Fibroblast of skin of scalp (primary cell): ENCODE measurements at places on chromosomes 5 and 9.

DNA sequence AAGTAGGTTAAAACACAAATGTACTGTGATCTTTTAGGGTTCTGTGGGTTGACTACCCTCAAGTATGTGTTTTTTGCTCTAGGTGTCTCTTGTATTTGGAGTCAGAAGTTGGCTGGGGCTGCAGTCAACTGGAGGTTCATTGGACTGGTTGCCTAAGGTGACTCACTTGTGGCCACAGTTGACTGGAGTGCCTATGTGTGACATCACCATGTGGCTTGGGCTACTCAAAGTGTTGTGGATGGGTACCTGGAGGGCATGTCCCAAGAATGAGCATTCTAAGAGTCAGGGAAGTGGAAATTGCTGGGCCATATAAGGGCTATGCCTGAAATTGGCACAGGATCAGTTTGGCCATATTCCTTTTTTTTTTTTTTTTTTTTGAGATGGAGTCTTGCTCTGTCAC, 27.4 kb downstream of the SNX30 start:
- DNase-seq, result no peak

GRCh38 chr9:120532891-120533290, 47.1 kb downstream of the CDK5RAP2 start:
- no peak for DNase-seq

DNA sequence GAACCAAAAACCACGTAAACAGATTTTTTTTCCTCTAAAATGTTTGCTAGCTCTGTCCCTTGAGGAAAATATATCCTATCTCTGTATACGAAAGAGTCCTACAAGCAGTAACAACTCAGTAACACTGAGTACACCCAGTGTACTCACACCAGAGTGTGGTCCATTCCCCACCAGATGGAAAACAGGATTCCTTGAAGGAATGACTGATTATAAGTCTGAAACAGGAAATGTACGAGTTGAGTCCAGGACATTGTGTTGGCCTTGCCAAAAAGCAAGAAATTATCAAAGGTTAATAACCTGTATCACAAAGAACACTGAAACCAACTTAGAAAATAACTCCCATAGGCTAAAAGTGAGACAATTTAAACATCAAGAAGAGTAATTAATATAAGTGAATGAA, 20.4 kb downstream of the GOLPH3 start:
- DNase-seq, result no peak

GRCh38 chr5:141780240-141780951, 97.8 kb downstream of the PCDH1 start:
- DNase-seq, result no peak

DNA sequence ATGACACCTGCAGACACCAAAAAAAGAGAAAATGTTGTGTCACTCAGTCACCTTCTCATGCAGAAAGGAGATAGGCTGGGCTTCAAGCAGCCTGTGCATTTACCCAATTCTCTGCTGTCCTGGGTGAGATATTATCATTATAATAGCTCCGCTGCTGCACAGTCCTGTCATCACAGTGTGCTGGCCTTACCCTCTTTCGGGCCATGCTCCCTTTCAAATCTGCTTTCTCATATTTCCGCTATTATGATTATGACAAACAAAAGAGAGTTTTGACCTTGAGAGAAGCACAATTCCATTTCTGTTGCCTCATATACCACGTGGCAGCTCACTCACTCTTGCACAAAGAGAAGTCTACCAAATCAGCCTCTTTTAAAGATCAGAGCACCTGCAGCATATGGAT, 1350.1 kb upstream of the ACO1 start:
- DNase-seq, result no peak

GRCh38 chr9:70746760-70747159, 332.3 kb upstream of the KLF9 start:
- DNase-seq, result peak; percentile 11

DNA sequence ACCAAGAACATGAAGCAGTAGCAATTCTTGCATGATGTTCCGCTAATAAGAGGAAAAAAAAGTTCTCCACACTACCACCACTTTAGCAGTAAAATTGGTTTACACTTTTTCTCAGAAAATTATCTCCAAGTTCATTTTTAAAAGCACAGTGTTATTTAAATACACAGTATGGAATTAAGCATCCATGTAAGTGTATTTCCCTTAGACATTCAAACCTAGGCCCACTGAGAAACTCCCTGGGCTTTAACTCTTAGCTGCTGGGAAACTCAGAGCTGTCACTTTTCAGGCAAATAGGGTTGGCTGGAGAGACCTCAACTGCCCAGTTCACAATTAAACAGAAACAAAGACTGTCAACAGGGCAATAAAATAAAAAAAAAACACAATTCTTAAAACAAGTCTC, 2.7 kb downstream of the GNAQ start:
- no peak for DNase-seq

- DNase-seq, result peak; percentile 49
Observed at GRCh38 chr5:176658817-176659511, 11.7 kb downstream of the TSPAN17 start.

GRCh38 chr5:44278469-44278868, 110.8 kb downstream of the FGF10 start:
- DNase-seq, result peak; percentile 0

DNA sequence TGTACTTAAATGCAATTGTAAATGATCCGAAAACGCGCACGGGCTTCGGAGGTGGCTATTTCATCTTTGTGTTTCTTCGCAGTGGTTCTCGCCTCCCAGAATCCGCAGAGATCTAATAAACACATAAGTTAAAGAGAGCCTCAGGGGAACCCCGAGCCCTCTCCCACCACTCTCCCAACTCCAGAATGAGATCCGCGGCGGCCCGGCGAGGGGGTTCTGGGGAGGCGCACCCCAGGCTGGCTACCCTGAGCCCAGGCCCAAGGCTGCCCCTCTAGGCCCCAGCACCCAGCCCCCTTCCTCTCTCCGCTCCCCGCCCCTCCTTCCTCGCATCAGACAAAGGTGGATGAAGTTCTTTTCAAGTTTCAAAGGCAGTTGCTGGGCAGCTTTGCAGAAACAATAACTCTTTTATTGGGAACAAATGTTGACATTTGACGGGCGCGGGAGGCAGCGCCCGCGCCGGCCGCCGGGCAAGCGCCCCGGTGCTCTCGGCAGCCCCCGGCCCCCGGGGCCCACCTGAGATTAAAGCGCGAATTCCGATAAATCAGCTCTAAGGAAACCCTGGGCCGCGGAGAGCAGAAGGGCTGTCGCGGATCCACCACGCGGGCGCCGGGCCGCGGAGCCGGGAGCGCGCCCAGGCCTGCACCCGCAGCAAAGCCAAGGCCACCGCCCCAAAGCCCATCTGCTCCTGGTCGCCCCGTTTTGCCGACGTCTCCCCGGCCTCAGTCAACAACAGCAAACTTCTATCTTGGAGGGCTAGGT, 8.4 kb downstream of the IRX2 start:
- no peak for DNase-seq

GRCh38 chr5:131413605-131414559, 150.0 kb downstream of the CDC42SE2 start:
- peak; percentile 69 for DNase-seq

GRCh38 chr9:1882711-1883403, 132.3 kb upstream of the SMARCA2 start:
- no peak for DNase-seq

DNA sequence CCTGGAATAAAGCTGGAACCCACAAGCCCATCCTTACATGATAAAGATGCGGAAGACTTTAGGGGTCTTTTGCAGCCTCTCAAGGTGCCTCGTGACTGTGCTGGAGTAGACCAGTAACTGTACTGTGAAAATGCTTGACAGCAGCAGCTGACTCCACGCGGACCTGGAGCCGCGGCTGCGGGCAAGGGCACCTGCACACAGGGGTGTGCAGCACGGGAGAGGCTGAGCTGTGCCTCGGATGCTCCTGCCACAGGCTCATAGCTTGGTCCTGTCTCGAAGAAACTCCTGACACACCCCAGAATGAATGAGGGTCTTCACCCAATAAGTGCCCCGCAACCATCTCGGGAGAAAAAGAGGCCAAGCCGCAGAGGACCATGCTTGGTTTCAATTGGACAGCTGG, 40.3 kb upstream of the CEP72 start:
- no peak for DNase-seq

- no peak for DNase-seq
Observed at GRCh38 chr9:69798744-69799143, 21.9 kb upstream of the CFAP95 start.

- no peak for DNase-seq
Observed at GRCh38 chr9:94606646-94607422, 13.2 kb upstream of the FBP2 start.

DNA sequence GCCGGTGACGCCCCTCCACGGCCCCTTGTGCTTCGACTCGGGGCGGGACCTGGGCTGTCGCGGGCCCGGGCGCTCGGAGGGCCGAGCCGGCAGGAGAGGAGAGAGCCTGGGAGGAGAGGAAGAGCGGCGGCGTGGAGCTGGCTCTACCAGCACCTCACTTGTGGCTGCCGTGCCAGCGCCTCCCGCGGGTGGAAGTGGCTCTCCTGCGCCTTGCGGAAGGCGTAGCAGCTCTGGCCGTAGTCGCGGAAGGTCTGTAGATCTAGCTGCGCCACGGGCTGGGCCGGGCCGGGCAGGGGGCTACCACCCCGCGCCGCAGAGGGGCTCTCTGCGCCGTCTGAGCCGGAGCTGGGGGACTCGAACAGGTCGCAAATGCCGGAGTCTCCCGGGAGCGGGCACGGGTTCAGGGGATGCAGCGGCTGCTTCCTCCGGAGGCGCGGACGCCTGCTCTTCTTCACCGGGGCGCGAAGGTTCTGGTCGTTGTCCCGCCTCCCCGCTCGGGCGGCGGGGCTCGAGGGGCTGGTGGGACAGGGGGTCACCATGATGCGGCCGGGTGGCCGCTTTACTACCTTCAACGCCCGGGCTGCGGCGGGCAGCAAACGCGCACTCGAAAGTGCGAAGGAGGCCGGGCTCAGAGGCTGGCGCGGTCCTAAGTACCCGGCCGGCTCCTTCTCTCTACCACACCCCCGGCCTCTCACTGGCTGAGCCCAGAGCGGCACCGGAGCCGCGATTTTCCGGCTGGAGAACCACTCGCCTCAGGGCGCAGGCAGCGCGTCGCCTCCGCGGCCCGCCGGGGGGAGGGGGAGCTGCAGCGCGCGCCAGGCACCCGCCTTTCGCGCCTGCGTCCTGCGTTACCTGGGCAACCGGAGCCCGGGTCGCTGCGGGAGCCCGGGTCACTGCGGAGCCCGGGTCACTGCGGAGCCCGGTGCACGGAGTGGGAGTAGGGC, at the start of gene CCNO:
TSS of gene CCNO (minus strand) at position 624 of the 944 bp plus-strand sequence. CDS start at position 539, 85 bp downstream.
- DNase-seq, result peak; percentile 59

GRCh38 chr9:129557192-129558036, 63.5 kb downstream of the C9orf50 start:
- peak; percentile 96 for DNase-seq

- DNase-seq, result peak; percentile 79
Observed at GRCh38 chr9:127943731-127944144, 6.1 kb upstream of the DPM2 start.

GRCh38 chr9:32331240-32331639, 53.2 kb upstream of the ACO1 start:
- DNase-seq, result no peak

- DNase-seq, result peak; percentile 22
Observed at GRCh38 chr5:61228691-61229280, 66.5 kb upstream of the SMIM15 start.

DNA sequence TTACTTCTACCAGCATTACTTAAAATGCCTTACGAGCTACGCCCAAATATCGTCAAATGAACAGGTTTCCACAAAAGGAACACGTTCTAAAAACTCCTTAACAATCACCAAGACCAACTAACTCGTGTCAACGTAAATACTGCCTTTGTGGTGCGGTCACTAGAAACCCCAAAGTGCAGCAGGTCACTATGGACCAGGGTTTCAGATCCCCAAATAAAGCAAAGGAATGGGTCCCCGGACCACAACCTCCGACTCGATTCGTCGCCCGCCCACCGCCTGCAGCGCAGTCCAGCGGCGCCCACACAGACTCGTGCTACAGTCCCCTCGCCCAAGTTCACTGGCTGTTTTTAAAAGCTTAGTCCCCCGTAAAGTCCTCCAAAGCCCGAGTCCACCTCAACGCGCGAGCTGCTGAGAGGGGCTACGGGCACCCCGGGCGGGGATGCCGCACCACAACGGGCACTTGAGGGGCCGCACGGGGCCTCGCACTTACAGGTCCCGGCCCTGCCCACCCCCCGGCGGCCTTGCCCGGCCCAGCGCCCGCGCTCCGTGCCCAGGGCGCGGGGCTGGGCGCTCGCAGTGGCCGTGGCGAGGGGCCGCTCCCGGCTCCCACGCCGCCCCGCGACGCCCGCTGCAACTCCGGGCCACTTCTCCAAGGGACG, 1.1 kb downstream of the NFIB start:
- no peak for DNase-seq

DNA sequence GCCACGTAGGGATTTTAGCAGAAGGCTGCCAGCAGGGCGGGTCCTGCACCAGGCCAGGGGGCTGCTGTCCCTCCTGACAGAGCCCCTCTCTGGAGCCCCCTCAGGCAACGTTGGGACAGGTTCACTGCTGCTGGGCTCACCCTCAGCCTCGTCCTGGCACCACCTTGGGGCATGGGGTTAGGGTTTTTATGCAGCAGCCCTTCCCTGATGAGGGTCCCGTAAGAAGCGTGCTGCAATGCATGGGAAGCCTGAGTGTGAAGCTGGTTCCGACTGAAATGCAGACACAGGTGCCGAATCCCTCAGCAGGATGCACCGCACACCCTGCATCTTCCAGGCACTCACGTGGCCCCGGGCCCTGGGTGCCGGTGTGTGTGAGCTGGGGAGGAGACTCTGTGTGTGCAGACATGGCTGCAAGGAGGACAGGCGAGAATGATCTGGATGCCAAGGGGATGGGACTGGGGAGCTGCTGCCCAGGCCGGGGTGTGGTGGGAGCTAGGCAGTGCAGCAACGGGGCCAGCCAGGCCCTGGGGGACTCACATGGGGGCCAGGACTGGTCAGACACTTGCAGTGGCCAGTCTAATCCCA, 27.1 kb downstream of the ZDHHC11B start:
- no peak for DNase-seq
